Mucosa of gallbladder (tissue), 1 donor: ENCODE measurements at places on chromosomes 6 and 20.

GRCh38 chr6:54860132-54860531 is 13.6 kb downstream of the FAM83B start:
- no peak for DNase-seq

GRCh38 chr6:35166520-35166919 is 25.4 kb upstream of the TCP11 start:
- no peak for DNase-seq

GRCh38 chr6:159400826-159401225 is 231.6 kb downstream of the FNDC1 start:
- DNase-seq: no peak

- DNase-seq: no peak
Observed at GRCh38 chr6:54134935-54135334, 23.7 kb downstream of the MLIP start.

DNA sequence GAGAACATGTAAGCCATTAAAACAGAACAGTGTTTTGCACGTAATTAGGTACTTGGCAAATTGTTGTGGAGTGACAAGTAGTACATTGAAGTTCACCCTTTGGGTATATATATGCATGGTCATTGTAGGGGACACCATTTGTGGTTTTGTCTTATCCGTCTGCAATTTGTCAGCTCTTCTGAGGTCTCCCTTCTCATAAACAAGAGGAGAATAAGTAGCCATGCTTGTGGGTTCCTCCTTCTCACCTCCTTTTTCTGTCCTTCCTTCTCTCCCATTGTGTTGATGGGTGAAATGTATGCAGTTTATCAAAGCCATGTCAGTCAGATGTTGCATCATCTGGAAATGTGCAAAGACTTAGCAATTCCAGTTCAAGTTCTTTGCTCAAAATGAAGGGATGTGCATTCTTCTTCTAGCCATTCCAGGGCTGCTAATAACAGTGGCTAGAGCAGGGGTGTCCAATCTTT is 70.9 kb downstream of the QKI start:
- no peak for DNase-seq

DNA sequence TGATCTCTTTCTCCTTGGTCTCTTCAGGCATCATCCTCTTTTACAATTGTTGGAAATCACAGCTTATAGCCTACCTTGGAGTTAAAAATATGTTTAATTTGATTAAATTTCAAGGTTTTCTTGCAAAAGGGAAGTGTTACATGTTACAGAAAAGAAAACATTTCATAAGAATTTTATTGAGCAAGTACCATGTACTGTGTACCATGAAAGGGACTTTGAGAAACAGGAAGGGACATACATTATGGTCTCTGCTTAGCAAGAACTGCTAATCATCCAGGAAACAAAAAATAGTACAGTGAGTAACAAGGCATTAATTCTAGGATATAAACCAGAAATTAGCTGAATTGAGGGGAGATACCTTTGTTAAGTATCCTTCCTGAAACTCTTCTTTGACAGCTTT is 145.3 kb upstream of the SPACA1 start:
- DNase-seq: no peak

DNA sequence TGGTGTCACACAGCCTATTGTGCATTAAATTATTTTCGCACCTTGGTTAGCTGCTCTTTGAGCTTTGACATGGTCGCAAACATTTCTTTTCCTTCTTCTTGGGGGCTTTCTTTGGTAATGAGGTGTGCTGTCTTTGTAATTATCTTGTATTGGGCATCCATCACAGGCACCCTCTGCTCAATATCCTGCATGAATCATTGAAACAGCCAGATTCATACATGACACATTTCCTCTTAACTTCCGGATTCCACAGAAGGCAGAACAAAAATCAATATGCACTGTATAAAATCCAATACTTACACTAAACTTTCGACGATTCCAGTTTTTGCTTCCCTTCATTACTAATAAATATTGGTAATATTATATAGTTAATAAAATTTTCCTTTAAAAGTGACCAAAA is 175.6 kb downstream of the SYNE1 start:
- no peak for DNase-seq

DNA sequence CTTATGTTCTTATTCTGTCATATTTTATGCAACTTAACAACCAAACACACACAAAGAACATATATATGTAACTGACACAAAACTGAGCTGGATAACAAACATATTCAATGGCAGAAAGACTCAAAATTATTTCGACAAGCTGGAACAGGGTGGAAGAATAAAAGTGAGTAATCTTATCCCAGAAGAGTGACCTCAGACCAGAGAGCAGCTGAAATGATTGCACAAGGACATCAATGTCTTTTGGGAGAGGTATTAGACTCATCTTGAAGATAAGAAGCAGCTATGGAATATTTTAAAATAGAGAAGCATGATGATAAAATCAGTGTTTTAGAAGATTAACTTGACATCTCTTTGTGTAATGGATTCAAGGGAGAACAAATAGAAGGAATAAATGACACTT is 191.6 kb upstream of the PRDM1 start:
- no peak for DNase-seq

- no peak for DNase-seq
Observed at GRCh38 chr20:63026582-63027165, 19.9 kb upstream of the BHLHE23 start.

DNA sequence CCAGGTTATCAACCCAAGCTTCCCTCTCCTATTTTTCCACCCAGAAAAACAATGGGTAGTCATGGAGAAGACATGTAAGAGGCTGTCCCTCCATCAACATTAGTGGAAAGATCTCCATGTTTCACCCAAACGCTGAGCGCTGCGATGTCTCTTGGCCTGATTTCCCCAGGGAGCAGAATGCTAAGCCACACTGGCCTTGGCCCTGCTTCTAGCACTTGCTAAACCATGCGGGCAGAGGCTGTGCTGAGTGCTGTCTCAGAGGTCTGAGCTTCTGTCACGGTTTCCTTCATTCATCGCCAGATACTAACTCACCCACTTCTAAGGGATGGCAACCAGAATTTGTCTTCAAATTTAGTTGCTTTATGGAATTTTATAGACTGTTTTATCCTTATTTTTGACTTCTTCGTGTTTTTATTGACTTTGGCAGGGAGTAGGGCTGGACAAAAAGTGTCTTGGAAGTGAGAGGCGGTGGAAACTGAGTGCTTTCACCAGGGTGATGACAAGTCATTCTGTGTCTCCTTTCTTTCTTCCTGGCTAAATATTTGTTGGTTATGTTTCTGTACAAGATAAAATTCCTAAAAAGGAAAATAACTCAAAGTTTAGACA is 181.4 kb upstream of the UST start:
- no peak for DNase-seq

- no peak for DNase-seq
Observed at GRCh38 chr20:32792316-32792715, 27.4 kb upstream of the MAPRE1 start.

- DNase-seq: no peak
Observed at GRCh38 chr6:14965424-14966075, 280.3 kb upstream of the JARID2 start.

GRCh38 chr6:124659427-124659826 is 302.8 kb upstream of the RNF217 start:
- no peak for DNase-seq

- DNase-seq: no peak
Observed at GRCh38 chr20:36969051-36969450, 17.5 kb upstream of the SAMHD1 start.

GRCh38 chr20:43920797-43921196 is 6.1 kb downstream of the TOX2 start:
- no peak for DNase-seq

GRCh38 chr6:43396408-43397149 is 27.1 kb upstream of the ZNF318 start:
- DNase-seq: no peak

DNA sequence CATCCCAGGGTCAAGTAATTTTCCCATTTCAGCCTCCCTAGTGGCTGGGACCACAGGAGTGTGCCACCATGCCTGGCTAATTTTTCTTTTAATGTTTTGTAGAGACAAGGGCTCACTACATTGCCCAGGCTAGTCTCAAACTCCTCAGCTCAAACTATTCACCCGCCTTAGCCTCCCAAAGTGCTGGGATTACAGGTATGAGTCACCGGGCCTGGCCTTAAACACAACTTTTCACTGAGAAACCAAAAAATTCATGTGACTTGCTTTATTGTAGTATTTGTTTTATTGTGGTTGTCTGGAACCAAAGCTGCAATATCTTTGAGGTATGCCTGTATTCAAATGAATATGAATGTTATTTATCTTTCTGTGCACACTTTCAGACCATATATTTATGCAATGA is 72.2 kb downstream of the RWDD2A start:
- DNase-seq: no peak

DNA sequence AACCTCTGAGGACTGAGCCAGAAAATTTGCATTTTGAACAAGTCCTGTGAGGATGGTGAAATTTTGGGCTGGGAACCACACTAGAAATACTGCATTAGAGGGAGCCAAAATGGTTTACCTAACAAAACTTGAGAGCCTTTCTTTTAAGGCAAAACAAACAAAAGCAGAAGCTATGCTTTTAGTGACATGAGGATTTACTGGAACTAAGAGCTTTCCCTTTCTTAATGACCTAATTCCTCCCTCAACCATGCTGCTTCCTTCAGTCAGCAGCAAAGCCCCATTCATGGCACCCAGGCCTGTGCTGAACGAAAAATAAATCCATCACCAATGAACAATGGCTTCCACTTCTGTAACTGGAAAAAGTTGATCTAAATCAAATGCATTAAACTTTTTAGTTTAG is 974.3 kb downstream of the HACE1 start:
- no peak for DNase-seq

DNA sequence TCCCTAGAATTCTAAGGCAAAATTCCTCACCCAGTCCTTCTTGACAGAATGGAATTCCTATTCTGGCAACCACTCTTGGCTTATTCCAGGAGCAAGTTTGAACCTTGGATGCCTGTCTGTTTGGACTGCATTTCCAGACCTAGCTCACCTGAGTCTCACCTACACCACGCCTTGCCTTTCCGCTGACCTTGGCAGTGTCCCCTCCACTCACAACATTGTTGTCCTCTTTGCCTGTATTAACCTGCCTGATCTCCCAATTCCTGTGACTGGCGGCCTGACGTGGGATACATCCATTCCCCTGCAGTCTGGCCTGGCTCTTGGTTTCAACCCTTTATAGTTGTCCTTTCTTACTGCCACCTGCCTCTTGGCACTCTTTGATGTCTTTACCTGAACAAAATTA is 281.4 kb upstream of the SOX4 start:
- no peak for DNase-seq

- no peak for DNase-seq
Observed at GRCh38 chr20:17698384-17698783, 1.4 kb upstream of the BANF2 start.

GRCh38 chr20:62029296-62029695 is 36.4 kb downstream of the TAF4 start:
- DNase-seq: no peak

DNA sequence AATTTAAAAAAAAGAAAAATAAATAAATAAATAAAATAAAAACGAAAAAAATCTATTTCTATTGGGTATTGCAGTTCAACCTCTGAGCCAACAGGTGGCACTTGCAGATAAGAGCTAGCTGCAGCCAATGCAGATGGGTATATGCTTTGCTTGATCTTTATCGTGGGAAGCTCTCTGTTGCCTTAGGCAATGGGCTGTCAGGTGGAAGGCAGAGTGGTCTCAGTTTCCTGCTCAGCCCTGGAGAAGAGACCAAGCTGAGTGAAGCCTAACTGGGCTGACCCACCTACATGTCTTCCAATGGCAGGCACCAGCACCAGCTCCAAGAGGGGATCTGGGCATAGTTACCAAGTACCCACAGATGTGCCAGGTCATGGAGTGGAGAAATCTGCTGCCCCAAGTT is 95.0 kb downstream of the AK9 start:
- DNase-seq: no peak

GRCh38 chr6:167091026-167091804 is 31.7 kb upstream of the CCR6 start:
- DNase-seq: no peak

DNA sequence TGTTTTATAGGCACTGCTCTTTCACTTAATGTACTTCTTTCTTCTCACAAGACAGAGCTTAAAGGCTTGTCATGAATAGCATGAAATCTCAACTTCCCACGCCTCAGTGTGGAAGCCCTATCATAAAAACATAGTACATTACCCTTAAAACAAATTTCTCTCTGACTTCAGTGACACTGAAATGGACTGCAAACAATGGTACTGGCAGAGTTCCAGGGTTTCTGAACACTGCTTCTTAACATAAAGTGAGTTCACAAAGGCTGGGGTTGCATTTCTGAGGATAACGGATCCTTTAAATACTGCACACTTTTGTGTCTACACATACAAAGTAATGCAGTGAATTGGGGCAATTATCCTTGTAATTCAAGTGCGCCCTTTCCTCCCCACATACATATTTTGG is 32.3 kb upstream of the PLEKHG1 start:
- DNase-seq: no peak

- DNase-seq: no peak
Observed at GRCh38 chr6:96301781-96302180, 219.8 kb upstream of the UFL1 start.
